Stimulated activated CD4-positive, alpha-beta T cell treated with anti-CD3 and anti-CD28 coated beads, Interleukin-2, amount 100 ng/mL, for 4 hours (primary cell): ENCODE measurements at places on chromosomes 3 and 15.

DNA sequence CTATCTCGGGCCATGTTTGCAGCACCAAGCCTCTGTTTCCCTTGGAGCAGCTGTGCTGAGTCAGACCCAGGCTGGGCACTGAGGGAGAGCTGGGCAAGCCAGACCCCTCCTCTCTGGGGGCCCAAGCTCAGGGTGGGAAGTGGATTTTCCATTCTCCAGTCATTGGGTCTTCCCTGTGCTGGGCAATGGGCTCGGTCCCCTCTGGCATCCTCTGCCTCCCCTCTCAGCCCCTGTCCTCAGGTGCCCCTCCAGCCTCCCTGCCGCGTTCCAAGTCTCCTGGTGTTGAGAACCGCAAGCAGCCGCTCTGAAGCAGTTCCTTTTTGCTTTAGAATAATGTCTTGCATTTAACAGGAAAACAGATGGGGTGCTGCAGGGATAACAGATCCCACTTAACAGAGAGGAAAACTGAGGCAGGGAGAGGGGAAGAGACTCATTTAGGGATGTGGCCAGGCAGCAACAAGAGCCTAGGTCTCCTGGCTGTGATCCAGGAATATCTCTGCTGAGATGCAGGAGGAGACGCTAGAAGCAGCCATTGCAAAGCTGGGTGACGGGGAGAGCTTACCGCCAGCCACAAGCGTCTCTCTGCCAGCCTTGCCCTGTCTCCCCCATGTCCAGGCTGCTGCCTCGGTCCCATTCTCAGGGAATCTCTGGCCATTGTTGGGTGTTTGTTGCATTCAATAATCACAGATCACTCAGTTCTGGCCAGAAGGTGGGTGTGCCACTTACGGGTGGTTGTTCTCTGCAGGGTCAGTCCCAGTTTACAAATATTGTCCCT, 1.2 kb downstream of the RHO start:
- no peak for DNase-seq

DNA sequence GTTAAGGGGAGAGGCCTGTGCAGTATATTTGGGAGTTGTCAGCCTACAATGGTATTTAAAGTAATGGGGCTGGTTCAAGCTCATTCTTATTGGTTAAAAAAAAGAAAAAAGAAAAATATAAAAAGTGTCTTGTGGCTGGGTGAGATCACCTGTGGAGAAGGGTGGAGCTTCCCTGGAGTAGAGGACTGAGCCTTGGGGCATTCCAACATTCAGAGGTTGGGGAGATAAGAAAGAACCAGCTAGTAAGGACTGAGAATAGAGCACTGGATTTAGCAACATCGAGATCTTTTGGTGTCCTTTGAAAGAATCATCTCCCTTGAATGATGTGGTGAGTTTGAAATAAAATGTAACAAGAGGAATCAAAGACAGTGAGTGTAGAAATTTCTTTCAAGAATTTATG, 5.2 kb downstream of the SLC49A4 start:
- no peak for DNase-seq

DNA sequence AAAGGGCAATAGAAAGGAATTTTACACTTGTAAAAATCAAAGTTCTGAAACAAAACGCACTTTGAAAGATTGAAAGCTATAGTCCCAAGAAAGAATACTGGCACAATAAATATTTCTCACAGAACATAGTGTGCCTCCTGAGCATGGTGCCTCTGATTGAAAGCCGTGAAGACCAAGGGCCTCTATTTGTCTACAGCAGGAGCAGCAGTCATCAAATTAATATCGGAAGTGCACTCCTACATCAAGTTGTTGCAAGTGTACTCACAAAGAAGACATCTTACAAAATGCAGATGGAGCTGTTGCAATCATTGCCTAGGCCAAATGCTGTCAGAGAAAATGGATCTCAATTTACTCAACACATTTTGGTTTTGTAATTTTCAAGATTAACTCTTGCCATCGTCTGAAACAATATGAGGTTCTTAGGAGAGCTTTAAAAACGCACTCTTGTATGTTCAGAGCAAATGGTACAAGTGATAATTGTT, 9.2 kb upstream of the WDR49 start:
- no peak for DNase-seq

DNA sequence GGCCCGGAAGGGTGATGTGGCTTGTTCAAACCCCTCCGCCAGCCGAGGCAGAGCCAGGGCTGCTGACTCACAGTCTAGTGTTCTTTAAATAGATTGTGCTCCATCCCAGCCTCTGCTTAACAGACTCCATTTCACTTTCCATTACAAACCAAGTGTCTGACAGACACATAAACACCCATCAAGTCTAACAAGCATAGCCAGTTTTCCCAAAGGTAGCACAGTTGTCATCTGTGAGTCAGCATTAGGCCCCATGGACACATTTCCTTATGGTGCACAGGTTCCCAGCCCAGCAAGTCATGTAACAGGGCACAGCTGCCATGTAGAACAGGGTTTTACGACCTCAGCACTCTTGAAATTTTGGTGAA, 109.9 kb upstream of the RAP2B start:
- DNase-seq = no peak

DNA sequence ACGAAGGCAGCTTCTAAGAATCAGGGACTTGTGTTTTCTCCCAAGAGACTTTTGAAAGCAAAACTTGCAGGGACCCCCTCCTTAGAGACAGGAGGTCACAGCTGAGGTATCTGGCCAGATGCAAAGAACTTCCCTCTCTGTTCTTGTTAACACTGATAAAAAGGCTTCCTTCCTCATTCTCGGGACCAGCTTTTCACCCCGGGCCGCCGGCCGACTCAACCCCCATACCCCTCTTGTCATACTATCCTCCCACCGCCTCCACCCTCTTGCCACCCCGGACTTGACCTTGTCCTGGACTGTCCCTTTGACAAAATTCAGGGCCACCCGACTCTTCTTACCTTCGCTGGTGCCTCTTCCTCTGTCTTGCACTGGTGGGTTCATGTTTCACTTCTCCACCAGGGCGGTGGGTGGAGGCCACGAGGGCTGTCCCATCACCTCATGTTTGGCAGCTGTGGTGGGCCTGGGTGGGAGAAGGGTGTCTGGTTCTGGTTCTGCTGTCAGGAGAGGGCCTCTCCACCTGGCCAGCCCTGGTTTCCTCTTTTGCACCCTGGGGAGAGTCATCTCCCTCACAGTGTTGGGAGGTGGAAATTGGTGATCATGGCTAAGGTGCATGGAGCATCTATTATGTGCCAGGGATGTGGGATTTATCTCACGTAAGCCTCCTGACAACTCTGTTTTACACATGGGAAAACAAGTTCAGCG, 32.5 kb downstream of the BHLHE40 start:
- no peak for DNase-seq

DNA sequence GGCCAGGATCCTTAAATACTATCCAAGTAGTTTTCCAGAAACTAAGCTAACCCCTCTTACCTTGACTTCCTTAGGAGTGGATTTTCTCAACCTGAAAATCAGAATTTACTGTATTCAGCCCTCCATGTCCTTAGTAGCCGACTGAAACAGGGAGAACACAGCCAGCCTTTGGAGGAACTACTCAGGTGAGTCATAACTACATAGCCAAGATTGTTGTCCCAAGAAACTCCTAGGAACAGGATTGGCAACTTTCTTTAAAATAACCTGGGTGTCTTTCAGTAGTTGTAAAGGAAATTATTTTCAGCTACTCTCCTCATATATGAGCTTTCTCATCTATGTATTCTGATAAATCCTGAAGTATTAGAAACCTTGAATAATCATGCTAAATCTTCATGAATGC, 22.3 kb downstream of the FANCD2OS start:
- DNase-seq = no peak

- DNase-seq = no peak
These were observed 256.7 kb upstream of the HES1 start for GRCh38 chr3:193879099-193879863.

DNA sequence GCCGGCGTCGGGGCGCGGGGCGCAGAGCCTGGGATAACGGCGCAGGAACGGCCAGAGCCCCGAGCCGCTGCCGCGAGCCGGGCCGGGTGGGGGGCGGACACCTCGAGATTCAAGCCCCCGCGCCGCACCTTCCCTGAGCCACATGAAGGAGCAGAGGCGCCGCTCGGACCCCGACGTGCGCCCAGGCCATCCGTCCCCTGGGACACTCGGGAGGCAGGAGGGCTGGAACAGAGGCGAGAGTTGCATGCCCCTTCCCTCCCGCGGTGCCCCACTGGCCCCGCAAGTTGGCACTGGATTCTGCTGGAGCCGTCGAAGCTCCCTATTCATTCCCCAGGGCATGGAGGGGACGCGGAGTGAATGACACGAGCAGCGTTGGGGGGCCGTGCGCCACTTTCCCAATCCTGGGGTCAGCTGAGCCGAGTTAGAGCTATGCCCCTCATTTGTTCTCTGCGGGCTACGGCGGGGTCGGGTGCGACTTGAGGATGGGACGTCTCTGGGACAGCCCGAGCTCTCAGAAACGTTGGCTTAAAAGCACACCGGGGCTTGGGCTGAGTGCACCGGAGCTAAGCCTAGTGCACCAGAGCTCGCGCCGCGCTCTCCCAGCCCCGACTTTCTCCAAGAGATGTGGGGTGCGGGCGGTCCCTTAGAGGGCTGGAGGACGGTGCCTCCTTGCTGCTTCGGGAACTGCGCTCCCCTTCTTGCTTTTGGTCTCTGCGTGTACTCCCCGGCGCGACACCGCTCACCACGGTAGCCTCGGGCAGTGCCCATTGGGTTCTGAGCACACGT, 588 bp downstream of the SLC6A1 start:
- no peak for DNase-seq

DNA sequence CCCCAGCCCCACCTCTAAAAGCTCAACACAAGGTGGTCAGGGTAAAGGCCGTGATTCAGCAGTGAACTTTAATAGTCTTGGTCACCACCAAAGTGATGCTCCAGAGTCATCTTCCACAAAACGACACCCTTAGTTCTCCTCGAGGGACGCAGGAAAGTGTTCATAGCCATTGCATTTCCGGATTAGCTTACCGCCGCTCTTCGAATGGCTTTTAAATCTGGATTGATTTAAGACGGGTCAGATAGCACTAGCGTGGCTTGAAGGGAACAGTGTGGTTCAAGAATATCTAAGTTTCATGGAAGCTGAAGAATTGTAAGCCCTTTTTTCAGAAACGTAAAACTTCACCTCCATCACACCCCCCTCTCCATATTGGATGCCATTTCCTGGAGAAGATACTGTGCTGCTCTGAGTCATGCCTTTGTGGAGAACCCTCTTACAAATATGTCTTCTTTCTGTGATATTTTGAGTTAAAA, 829 bp downstream of the RNF7 start:
- DNase-seq = no peak

- DNase-seq = no peak
These were observed 27.4 kb downstream of the MIX23 start for GRCh38 chr3:122355612-122356011.

DNA sequence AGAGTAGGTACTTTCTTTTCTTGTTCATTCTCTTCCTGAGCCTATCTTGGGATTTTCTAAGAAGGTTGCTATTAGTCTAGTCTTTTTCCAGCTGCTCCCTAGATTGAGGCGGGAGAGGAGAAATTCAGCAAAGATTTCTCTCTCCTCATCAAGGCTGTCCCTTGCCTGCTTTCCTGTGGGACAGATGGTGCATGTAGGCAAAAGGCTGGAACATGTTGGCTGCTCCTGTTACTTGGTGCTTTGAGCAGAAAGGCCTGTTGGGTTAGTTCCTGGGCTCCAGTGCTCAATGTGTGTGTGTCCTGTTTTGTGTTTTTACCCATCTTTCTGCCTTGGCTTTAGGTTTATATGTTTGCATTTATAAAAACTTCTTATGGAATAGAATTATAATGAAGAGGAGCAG, 9.1 kb upstream of the SNRPN start:
- no peak for DNase-seq

GRCh38 chr15:38479266-38479665, 25.3 kb downstream of the FAM98B start:
- DNase-seq = no peak

DNA sequence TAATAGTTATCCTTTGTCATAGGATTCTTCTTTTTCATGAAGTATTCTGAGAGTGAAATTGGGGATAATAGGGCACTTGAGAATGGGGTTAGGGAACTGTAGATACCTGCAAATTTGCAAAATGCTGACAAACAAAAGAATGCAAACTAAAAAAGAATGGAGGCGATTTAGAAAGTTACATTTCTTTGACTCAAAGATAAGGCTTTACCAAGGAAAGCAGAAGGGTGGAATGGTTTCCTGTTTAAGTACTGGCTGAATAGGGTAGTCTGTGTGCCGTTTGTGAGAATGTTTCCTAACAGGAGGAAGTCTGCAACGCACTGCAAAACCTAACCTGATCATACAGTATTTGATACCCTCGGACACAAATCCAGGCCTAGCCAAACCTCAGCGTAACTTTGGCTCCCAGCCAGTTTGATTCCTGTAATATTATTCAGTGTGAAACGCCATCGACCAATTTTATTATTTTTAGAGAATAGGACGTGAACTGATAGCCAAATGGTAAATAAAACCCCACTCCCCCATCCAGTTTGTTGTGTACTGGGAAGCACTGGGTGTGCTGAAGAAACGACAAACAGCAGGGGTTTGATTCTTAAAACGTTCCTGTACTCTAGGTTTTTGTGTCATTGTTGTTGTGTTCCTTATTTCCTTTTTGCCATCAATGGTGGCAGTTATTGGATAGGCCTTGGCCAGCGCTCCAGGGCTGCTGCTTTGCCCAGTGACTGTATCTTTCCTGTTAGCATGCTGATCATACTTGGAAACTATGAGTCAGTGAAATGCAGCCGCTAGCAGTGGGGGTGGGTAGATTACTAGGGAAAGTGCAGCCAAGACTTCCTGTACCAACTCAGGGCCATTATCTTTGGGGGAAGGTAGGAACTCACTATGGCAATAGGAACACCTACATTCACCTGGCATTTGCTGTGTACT, 148.0 kb upstream of the TBL1XR1 start:
- DNase-seq = peak; percentile 66

- DNase-seq = no peak
These were observed 441.1 kb upstream of the DPH6 start for GRCh38 chr15:35987056-35987455.

DNA sequence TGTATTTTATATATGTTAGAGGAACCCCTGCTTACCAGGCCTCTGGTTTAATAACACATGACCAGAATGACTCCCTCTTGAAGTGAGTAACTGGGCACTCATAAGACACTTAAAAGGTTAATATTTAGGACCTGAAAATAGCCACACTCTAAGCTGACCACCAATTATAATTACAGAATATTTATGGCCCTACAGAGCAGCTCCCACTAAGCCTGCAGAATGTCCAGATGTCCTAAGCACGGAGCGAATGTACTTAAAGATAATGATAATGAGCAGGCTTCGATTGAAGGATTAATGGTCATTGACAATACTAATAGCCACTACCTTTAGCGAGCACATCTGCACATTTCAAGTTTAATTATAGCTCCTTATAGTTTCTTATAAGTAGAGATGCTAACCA, 22.8 kb upstream of the KCTD6 start:
- no peak for DNase-seq

DNA sequence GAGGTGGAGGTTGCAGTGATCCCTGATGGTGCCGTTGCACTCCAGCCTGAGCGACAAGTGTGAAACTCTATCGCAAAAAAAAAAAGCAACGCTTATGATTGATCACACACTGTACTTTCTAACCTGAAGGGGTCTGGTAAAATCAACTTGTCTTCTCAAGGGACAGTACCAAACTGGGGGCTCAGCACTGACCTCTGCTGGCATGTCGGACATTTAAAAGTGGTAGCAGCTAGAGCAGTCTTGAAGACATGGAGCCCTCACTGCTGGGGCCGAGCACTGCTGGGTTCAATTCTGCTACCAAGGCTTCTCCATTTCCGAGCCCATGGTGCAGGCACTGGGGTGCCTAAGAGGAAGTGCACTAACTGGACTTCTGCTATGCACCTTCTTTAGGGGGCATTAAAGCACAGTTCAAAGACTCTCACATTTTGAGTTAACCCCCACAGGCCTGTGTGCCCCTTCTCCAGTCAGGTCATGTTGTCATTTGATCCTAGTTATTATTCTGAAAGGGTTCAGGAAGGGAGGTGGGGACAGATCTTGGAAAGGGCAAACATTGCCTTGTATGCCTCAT, 26.4 kb upstream of the LAMP3 start:
- peak; percentile 26 for DNase-seq
